ENCODE measurements at places on chromosomes 13 and 19.
A peak's percentile ranks its signal among the peaks of the same experiment; 100 is the strongest.

DNA sequence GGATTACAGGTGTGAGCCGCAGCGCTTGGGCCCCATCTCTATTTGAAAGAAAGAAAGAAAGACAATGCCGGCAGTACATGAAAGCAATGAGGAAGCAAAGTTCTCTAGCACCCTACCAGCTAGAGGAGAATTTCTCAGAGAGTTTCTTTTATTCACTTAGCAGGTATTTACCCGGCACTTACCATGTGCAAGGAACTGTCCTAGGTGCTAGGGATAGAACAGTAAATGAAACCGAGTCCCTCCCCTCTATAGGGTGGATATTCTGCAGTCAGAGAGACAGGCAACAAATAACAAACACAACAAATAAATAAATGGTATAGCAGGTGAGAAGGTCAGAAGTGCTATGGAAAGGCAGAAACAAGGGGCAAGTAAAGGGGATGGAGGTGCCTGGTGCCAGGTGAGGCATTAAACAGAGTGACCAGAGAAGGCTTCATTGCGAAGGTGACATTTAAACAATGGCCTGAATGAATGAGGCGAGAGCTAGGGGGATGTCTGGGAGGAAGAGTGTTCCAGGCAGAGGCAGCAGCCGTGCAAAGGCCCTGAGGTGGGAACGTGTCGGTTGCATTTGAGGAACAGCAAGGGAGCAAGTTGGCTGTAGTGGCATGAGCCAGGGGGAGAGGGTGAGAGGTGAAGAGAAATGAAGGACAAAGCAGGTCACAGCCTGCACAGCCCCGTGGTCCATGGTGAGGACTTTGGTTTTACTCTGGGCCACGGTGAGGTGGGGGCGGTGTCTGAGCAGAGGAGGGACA, 10.8 kb upstream of the MYH14 start:
- DNase-seq = no peak

DNA sequence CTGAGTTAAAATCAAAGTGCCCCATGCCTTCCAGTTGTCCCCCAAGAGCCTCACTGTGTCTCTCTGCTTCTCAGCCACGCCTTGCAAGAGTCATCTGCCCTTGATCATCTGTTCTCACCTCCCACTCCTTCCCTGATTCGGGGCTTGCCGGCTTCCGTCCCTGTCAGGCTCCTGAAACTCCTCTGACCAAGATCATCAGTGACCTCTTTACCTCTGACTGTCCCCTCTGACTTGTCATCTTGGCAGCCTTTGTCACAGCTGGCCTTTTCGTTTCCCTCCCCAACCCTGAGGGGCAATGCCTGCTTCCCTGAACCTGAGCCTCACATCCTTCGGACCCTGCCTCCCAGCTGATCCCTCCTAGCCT, 66.3 kb downstream of the MAP4K1 start:
- DNase-seq = no peak

- DNase-seq = no peak
Measured at GRCh38 chr13:79874396-79875360, 393.7 kb downstream of the NDFIP2 start.

DNA sequence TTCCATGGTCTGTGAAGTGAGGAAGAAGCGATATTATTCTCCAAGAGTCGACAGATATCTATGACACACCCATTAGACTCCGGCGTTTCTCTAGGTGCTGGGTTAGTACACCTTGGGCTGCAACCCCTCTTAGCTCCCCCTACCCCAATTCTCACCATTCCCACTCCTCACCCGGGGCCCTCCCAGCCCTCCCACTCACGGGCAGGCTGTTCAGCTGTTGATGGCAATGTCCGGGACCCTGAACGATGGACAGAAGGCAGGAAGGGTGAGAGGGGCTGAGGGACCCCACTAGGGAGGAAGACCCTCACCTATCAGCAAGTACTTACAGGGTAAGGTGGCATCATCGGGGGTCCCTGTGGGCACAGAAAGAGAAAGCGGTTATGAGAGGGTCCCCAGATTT, 9.2 kb downstream of the LGALS4 start:
- DNase-seq = no peak

DNA sequence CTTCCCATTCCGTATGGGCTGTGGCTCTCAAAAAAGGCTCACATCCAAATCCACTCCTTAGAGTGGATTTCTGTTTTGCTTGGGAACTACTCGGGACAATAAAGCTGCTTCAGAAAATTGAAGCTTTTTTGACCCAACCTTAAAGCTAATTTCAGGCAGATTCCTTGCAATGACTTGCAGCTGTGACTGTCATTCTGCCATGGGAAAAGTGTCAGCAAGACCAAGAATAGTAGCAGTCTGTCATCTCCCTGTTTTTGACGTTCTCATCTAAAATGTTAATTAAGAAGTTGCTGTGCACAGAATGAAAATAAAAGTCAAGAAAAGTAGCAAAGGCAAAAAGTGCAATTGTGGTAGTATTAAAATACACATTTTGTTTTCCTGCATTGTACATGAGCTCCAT, 304.7 kb downstream of the COG6 start:
- no peak for DNase-seq

- DNase-seq = no peak
Measured at GRCh38 chr13:41554626-41555386, 97.5 kb downstream of the RGCC start.

- no peak for DNase-seq
Measured at GRCh38 chr13:102940143-102940542, 94.3 kb downstream of the ERCC5 start.

- no peak for DNase-seq
Measured at GRCh38 chr19:42816894-42817293, 51.4 kb upstream of the PSG8 start.

DNA sequence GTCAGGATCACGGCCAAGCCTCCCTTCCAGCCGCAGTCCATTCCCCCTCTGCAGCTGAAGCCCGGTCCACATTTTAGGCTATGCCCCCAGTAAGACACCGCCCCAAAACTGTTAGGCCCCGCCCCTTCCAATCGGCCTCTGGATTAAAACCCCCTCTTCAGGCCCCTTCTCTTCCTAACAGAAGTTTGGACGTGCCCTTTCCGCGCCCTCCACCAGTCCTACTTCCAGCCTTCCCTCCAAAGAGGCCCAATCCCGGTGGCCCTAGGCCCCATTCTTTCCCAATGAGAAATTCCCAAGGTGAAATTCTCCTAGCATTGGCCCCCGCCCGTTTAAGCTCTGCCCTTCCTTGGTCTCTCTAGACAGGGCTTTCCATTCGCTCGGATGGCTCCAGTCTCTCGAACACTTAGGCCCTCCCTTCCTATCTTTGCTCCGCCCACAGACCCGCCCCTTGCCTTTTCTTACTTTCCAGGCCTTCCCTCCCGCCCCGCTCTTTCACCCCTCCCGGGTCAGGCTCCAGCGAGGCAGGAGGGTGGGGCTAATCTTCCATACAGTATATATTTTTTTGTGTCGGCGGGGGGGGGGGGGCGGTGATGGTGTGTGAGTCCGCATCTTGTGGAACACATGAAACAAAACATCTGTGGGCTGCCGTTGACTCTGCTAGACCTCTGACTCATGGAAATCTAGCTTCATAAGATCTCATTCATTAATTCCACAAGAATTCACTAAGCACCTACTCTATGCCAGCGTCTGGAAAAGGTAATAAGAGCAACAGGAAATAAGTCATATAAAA, 13.6 kb downstream of the LTBP4 start:
- DNase-seq = no peak

DNA sequence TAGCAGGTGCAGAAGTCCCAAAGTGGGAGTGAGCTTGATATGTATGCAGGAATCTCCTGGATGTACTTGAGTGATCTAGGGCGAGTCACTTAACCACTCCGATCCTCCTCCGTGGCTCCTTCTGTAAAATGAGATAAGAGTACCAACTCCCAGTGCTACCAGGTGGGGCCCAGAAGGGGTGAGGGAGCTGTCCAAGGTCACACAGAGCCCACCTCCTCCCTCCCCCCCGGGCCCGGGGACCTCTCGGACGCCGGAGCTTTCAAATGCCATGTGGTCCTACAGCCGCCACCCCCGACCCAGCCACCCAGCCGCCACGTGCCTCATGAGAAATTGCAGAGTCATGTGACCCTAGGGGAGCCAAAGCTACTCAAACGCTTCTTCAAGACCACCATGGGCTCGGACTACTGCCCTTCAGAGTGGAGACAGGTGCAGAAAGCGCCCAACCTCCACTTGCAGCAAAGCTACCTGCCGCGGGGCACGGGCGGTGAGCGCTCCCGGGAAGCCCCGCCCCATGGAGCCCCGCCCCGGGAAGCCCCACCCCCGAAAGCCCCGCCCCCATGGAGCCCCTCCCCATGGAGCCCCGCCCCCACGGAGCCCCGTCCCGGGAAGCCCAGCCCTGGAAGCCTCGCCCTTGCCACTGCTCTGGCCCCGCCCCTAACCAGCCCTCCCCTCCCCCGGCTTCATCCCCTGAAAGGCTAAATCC, 10.1 kb upstream of the ZNF358 start:
- peak; percentile 54 for DNase-seq

DNA sequence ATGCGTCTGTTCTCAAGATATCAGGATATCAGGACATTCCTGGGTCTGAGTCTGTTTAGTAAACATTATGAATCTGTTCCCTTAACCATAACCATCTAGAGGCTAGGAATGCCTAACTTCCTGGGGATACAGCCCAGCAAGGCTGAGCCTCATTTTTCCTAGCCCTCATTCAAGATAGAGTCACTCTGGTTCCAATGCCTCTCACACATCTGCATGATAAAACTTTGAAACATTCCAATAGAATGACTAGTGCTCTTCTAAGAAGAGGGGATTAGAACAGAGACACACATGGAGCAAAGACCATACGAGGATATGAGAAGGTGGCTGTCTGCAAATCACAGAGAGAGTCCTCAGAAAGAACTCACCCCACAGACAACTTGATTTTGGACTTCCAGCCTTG, 20.6 kb upstream of the CABP5 start:
- peak; percentile 22 for DNase-seq

DNA sequence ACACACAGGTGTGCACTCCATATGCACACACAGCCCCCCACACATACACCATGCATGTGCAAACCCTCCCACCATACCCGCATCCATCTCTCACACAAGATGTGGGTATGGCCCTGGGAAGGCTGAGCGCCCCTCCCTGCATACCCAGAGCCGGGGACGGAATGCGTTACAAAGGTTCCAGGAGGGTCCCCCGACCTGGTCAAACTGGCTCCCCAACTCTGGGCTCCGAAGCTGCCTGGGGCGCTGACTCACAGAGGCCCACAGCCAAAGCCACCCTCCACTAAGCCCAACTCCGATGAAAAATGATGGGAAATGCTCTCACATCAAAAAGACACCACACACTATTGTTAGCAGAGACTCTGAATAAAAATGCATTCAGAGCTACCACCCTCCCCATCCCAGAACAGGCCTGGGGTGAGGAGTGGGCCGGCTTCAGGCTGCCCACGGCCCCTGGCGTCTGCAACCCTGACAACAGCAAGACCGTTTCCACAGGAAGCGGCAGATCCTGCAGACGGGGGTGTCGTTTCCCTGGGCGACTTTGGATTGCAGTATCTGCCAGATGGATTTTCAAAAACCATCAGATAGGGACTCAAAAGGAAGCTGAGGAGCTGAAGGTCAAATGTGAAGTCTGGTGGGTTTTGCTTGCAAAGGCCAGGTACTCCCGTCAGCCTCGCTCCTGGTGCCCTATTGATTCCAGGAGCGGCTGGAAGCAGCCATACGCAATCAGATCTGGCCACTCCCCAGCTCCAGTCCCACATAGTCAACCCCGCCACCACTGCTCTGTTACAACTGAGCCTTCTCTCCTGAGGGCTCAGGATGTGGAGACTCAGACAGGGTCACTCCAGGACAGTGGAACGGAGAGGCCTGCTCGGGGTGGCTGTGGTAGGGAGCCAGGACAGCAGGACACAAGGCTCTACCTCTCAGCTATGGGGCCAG, 14.3 kb downstream of the PEPD start:
- no peak for DNase-seq

Measured in urothelium cell line (cell line).